ENCODE measurements at places on chromosomes 7 and 10. TPM values are rescaled to one million over a fixed set of nuclear protein-coding genes. Genes with fewer than 3 reads are reported as not detected.

The CHCHD2 gene
- total RNA-seq = 168 TPM

The CTAGE8 gene
- total RNA-seq = 1.4 TPM

The SYT15 gene
- total RNA-seq = 1.1 TPM

The ANKRD22 gene
- total RNA-seq = not detected

The ZNF804B gene
- total RNA-seq = not detected

The GOT1 gene
- 13.8 TPM for total RNA-seq

The BTBD16 gene
- not detected for total RNA-seq

The MMP21 gene
- 0.15 TPM for total RNA-seq
